ENCODE measurements at places on chromosomes 5 and 9.

- DNase-seq: no peak
Measured at GRCh38 chr9:131627648-131628458, 82.5 kb downstream of the PRRT1B start.

DNA sequence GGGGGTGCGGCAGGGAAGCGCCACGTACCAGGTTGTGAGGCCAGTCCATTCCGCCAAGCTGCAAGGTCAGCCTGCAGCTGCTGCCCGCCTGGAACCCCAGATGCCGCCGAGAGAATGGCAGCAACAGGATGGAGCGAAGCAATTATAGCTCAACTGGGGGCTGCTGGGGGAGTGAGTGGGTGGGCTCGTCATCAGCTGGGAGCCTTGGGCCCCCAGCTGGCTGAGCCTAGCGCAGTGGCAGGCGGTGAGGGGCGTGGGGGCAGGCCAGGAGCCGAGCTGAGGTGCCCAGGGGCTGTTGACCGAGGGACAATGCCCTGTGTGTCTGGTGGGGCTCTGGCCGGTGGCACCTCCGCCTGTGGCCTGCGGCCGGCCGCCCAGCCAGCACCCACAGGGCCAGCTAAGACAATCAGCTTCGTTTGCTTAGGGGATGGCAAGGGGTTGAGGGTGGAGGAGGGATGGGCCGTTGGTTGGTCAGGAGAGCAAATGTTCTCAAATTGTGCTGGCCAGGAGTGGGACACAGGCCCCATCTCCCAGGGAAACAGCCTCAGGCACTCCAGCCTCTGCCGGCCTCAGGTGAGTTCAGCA, at the start of gene IL17B:
Gene IL17B, minus strand, starts transcription at position 116 of the 585 bp plus-strand sequence. Its CDS starts 67 bp downstream, at position 49.
- DNase-seq: no peak

DNA sequence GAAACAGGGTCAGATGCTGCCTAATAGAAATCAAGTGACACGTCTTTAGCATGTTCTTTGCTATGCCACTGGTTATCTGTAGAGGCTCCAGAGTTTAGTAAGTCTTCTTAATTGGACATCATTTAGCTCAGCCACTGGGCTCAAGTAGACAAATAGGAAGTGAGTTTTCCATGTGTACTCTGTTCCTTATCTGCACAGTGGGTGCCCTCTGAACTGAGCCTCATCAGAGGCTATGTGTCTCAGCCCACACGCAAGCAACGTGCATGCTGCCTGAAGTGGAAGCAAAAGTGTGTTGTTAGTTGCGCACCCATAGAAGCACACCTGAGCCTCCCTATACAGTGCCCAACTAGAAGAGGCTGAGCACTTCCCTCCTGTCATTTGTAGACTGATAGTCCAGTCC, 134.7 kb downstream of the SEMA5A start:
- no peak for DNase-seq

- DNase-seq: peak; percentile 88
Measured at GRCh38 chr9:72292256-72292682, 72.7 kb downstream of the ZFAND5 start.

GRCh38 chr9:74122661-74123060, 374.5 kb upstream of the RORB start:
- no peak for DNase-seq

DNA sequence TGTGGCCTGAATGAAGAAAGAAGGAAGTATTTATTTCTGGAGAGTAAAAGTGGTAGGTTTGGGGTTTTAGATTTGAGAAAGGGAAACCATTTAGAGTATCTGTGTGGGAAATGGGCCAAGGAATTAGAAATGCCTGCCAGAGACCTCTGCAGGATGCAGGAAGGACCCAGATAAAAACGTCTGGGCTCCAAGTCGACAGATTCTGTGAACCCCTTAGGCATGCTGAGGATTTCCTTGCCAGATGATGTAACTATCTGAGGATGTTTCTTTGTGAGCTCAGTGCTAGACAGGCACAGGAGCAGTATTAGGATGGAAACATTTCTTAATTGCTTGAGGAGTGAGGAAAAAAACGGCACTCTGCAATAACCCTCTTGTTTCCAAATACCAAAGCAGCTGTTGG, 251.8 kb upstream of the DMRT1 start:
- no peak for DNase-seq

GRCh38 chr5:139984816-139985215, 58.3 kb downstream of the NRG2 start:
- DNase-seq: no peak

DNA sequence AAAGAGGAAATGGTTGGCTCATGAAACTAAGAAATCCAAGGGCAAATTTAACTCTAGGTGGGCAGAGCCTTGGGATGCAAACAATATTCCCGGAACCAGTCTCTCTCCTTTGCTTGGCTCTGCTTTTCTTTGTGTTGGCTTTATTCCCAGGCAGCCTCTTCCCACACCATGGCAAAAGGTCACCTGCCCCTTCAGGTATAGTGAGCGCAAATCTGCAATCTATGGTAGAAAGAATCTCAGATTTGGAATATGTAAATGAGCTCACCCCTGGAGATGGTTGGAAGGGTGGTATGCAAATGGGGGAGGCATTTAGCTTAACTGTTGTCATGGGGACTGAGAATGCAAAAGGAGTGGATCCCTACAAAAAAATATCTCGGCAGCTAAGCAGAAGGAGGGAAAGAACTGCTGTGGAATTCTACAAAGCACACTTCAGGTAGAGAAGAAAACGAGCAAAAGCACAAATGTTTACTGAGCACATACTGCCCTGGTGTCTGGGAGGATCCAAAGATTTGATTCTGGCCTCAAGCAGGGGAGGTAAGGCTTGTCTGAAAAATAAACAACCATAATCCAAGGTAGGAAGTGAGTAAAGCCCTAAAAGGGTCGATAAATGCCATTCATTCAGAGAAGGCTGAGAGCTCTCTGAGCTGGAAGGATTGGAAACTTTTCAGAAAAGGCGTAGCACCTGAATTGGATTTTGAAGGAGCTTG, 139.7 kb downstream of the TLE1 start:
- no peak for DNase-seq

GRCh38 chr9:69174616-69175463, 763 bp downstream of the TJP2 start:
- DNase-seq: peak; percentile 66

- no peak for DNase-seq
Measured at GRCh38 chr5:44708602-44709001, 100.1 kb upstream of the MRPS30 start.

DNA sequence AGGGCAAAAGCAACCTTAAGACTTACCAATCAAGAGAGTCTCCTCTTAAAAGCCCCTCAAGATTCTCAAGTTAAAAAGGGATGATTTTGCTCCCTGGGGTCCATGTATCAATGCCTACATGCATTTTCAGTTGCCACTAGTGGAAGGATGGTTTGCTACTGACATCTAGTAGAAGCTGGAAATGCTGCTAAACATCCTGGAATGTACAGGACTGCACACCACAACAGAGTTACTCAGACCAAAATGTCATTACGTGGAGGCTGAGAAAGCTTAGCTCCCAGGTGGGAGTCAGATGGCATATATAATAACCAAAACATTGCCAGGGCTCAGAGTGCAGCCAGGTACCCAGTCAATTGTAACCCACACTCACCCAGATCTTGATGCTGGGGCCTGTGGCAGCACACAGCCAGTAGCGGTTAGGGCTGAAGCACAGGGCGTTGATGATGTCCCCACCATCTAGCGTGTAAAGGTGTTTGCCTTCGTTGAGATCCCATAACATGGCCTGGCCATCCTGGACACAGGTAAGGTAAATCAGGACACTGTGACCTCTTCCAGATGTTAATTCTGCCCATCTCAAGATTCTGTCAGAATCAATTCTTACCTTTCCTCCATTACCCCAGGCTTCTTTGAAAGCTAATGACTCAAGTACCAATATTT, 5.8 kb downstream of the RACK1 start:
- DNase-seq: no peak

DNA sequence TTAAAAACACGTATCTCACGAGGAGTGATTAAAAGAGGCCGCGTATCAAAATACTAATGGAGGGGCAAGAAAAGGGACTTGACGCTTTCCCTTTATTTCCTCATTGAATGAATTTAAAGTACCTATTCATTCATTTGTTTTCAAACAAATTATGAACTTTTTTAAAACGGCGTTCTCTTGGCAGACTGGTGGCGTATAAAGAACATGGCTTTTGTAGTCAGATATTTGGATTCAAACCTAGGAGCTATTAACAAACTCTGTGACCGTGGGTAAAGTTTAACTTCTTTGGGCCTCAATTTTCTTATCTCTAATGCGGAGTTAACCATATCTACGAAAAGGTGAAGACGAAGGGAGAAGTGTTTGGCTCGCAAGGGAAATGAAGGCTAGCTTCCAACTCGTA, 876 bp downstream of the CAAP1 start:
- no peak for DNase-seq

GRCh38 chr5:135169753-135170152, 135.7 kb upstream of the PITX1 start:
- no peak for DNase-seq

DNA sequence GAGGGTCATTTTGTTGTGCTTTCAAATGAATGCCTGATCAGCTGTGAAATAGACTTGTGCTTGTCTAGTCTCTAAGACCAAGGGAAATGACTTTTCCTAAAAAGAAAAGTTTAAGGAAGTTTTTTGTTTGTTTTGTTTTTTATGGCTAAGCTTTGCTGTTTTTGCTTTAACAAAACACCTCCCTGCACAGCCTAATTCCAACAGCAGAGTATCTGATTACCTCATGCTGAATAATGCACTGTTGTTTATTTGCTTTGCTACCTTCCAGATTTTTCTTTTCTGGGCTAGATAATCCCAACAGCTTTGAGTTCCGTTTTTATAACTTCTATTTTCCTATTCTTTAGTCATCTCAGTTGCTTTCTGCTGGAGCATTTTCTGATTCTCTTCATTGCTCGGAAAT, 95.8 kb downstream of the AOPEP start:
- no peak for DNase-seq

DNA sequence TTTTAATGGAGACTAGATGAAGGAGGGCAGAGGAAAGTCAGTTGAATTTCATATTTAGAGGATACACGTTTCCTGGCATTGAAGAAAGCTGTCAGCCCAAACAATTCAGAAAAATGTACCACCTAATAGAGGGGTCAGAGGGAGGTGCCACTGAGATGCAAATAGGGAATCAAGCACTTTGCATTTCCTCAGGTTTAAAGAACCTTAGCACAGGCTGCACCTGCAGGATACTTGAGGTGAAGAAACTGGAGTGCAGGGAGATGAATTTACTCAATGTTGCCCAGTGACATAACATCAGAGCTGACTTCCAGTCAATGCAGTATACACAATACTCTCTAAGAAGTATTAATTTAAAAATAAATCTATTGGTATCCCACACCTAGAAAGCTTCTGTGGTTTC, 67.0 kb upstream of the MAST4 start:
- no peak for DNase-seq

DNA sequence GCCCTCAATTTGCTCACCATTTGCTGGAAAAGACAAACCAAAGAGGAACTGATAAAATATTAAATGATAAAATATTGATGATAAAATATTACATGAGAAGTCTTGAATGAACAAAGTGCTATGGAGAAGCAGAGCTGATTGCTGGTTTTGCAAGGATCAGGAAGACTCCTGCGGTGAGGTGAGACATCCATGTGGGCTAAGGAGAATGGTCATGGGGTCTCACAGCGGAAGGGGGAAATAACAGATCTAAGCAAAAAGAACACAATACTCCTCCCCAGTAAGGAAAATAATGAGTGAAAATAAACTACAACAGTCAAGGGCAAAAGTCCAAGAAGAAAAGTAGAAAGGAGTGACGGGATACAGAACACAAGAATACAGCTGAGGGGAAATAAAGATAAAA, 146.8 kb downstream of the LURAP1L start:
- no peak for DNase-seq

DNA sequence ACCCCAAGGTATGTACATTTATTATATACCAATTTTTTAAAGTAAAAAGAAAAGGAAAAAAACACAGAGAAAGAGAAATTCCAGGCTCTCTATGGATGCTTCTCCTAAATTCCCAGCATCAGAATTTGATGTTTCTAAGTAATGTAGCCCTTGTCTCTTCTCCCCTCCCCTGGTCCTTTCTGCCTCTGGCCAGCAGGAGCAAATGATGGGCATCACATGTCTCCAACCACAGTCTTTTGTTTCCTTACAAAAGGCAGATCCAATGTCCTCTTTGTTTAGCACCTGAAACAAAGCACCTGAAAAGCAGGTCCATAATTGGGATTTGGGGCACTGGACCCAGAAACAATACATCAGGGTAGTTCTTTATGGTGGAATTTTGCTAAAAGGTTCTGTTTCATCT, 50.4 kb upstream of the APC start:
- DNase-seq: no peak

GRCh38 chr5:128132499-128132898, 48.9 kb downstream of the SLC12A2 start:
- DNase-seq: no peak

GRCh38 chr5:42636425-42636824, 120.2 kb upstream of the CCDC152 start:
- no peak for DNase-seq

DNA sequence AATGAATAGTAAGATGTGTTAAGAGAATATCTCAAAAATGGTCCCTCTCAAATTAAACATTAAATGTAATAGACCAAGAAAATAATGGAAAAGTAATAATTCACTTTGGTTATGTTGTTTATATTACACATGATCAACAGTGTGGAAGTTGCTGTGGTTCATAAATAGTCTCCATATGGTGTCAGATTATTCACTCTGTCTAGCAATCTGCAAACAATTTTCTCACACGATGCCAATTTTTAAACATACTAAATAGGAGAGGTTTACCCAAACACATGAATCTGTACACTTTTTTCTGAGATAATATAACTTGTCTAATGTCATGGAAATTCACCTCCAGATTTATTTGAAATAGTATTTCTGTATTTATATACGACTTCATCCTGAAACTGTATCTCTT, 217.4 kb upstream of the FBXL7 start:
- DNase-seq: no peak

DNA sequence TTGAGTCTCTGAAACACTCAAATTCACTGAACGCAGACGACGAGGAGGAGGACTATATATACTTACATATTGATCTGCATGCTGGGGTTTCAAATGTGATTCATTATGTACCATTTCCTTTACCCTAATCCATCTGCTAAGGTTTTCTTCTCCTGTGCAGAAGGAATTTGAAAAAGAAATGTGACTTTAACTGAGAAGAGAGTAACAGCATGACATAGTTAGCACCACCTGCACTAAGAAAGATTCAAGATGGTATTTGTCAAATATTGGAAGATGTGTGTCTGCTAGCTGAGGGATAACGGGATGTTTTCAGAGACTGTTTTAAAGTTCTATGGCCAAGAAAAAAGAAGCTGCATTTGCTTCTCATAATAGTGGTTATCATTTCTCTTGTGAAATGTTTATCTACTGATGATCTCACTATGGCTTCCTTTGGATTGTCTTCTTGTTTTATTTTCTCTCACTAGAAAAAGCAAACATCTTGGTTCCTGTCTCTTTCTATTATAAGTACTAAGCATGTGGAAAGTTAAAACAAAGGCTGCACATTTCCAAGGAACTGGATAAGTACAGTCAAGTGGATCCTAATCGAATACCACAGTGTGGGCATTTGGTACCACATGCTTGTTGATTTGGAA, 89.8 kb upstream of the TLE4 start:
- no peak for DNase-seq

GRCh38 chr5:166594567-166594966, 1696.9 kb upstream of the WWC1 start:
- DNase-seq: no peak
